GM20000 (cell line): ENCODE measurements at places on chromosomes 1 and 21.

DNA sequence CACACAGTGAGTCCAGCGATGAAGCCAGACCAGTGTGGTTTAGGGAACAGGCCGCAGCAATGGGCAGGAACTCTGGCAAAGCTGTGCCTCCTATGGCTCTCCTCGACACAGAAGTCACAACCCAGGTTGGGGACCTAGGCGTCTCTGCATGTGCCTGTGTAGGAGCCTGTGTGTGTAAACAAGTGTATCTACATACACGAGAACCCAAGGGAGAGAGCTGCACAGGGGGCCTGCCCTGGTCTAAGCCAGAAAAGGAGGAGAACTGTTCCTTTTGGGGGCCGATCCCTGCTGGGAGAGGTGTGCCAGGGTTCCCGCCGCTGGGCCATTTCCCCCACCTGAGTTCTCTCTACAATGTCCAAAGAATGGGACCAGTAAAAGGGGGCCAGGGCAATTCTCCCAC is 56.0 kb downstream of the CD247 start:
- DNase-seq = no peak

- no peak for DNase-seq
Measured at GRCh38 chr1:46948629-46949416, 7.5 kb upstream of the CYP4A11 start.

DNA sequence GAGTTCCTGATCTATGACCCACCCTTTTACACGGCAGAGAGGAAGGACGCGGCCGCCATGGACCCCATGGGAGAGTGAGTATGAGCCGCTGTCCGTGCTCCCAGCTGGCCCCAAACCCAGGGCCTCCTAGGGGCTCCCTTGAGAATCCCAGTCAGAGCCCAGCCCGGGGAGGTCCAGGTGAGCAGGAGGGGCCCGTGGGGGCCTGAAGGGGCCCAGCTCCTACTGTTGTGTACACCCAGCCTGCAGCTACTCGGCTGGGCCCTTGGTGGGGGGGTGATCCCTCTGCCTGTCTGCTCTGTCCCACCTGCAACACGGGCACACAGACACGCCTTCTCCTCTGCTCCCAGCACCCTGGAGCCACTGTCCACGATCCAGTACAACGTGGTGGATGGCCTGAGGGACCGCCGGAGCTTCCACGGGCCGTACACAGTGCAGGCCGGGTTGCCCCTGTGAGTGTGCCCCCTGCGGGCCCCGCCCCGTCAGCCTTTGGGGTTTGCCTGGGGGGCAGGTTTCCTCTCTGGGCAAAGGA is 28.6 kb upstream of the LRRC3 start:
- no peak for DNase-seq

- DNase-seq = no peak
Measured at GRCh38 chr1:202750761-202751160, 40.5 kb upstream of the SYT2 start.
